ENCODE measurements at places on chromosomes 3 and 15.

- no peak for DNase-seq
Observed at GRCh38 chr3:134211797-134212196, 38.9 kb downstream of the RYK start.

- DNase-seq, result no peak
Observed at GRCh38 chr3:107907996-107908395, 182.8 kb downstream of the CD47 start.

GRCh38 chr3:43784640-43785011 is 93.9 kb downstream of the ABHD5 start:
- DNase-seq, result no peak

GRCh38 chr15:31245756-31246155 is 80.9 kb upstream of the KLF13 start:
- DNase-seq, result no peak

GRCh38 chr15:88649286-88649733 is 10.5 kb downstream of the ISG20 start:
- peak; percentile 53 for DNase-seq

DNA sequence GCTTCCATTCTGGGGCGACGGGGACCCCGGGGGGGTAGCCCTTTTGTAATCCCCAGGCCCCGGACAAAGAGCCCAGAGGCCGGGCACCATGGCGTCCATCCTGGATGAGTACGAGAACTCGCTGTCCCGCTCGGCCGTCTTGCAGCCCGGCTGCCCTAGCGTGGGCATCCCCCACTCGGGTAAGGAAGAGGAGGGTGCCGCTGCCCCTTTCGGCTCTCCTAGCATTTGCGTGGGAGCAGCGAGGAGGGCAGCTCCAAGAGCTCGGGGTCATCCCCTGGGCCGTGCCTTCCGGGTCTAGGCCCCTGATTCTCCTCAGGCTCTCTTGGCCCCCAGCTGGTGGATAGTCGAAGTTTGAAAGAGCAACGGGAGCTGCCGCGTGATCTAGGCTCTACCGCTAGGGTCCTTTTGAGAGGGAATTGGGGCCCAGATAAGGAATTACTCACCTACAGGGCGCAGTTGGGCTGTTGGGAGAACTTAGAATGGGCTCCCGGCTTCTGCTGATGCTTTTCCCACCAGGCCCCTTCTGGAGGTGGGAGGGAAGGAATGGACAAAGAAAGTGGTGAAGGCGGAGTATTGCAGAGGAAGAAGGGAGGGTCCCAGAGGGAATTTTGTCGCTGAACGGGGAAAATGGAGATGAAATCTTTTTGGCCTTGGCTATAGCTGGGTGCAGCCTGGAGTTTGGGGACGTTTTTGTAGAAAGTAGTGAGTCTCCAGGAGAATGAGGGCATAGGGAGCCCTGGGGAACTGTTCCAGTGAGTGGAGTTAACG is 615 bp downstream of the VPS18 start:
- peak; percentile 32 for DNase-seq

- DNase-seq, result no peak
Observed at GRCh38 chr3:104526901-104527401, 839.8 kb upstream of the ALCAM start.

DNA sequence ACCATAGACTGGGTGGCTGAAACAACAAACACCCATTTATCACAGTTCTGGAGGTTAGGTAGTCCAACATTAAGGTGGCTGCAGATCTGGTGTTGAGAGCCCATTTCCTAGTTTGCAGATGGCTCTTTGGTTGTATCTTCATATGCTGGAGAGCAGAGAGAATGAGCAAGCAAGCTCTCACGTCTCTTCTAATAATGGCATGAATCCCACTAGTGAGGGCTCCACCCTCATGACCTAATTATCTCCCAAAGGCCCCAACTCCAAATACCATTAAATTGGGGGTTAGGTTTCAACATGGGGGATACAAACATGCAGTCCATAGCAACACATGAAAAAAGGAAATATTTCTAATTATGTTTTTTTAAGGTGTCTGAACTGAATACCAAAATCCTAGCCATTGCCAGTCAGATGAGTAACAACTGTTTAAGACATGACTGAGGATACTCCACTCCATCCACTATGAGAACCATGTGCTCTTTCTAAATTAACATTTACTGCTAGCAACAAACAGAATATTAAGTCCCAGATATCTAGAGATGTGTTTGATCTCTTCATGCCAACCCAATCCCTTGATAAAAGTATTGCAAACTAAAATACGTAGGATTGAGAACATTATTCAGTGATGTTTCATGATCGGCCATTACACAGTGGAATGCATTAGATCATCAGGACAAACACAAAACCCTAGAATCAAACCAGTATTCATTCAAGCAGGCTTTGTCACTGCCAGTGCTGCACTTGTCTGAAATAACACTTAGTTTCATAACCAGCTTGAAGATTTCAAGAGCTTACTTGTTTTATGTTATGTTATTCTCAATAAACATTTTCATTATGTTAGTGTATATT is 340.3 kb downstream of the SLC9A9 start:
- no peak for DNase-seq

GRCh38 chr3:124574012-124574411 is 156.2 kb upstream of the UMPS start:
- DNase-seq, result no peak

DNA sequence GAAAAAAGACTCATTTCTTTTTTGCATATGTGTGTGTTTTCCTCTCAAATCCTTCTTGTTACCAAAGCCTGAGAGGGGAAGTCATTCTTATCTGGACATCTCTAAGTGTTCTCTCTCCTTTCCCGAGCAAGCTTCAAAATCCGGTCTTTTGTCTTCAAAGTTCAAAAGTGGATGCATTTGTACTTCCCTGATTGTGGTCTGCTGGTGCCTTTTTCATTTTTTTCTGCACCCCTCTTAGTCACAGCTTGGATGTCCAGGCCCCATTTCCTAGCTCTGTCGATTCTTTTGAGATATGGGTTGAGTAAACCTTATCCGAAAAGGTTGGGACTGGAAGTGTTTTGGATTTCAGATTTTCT is 34.8 kb downstream of the EHD4 start:
- no peak for DNase-seq

DNA sequence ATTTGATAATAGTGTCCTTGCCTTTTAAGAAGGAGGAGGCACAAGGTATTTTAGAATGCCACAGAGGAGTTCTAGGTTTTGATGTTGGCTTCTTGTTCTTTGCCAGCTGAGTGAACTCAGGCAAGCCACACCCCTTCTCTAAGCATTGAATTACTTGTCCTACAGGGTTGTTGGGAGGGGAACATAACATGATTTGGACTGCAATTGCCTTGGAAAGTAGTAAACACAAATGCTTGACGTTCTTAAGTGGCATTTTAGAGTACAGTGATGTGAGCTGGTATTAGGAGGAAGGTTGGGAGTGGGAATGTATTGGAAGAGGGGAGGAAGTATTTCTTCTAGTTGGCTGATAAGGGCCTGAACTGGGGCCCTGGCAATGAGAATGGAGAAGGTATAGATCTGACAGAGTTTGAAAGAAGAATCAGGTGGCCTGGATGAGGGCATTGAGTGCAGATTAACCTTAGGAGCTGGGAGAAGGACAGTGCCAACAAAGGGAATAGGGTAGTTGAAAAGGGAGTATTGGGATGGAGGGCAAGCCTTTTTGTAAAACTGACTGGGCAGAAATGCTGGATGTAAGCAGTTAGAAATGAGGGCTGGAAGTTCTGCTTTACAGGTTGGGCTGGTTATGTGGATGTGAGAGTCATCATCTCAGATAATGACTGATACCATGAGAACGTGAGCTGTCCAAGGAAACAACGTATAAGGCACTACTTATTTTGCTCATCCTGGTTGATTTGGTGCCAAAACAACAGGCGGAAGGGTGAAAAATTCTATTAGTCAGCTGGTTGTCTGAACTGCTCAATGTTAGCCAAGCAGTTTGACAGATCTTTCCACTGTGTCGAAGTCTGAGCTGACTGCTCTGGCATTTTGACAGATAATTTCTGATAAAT is 16.7 kb downstream of the KAT2B start:
- no peak for DNase-seq

- DNase-seq, result no peak
Observed at GRCh38 chr3:59865351-59865750, 815.5 kb upstream of the CFAP20DC start.

DNA sequence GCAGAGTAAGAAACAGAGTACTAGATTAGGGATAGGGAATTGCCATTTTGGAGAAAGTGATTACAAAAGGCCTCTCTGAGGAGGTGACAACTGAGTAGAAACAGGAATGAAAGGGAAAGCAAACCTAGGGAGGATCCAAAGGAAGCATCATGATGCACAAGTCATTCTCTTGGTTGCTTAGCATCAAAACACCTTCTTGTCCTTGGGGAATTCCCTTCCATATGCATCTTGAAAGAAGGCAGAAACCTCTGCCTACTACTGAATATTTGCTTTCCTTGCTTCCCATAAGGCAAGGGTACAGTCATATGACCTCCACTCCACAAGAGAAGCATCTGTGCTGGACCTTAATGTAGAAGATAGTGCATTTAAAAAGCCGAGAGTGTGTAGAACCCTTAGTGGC is 24.1 kb downstream of the GABPB1 start:
- no peak for DNase-seq

- DNase-seq, result no peak
Observed at GRCh38 chr15:42876224-42876623, 44.4 kb downstream of the TTBK2 start.

DNA sequence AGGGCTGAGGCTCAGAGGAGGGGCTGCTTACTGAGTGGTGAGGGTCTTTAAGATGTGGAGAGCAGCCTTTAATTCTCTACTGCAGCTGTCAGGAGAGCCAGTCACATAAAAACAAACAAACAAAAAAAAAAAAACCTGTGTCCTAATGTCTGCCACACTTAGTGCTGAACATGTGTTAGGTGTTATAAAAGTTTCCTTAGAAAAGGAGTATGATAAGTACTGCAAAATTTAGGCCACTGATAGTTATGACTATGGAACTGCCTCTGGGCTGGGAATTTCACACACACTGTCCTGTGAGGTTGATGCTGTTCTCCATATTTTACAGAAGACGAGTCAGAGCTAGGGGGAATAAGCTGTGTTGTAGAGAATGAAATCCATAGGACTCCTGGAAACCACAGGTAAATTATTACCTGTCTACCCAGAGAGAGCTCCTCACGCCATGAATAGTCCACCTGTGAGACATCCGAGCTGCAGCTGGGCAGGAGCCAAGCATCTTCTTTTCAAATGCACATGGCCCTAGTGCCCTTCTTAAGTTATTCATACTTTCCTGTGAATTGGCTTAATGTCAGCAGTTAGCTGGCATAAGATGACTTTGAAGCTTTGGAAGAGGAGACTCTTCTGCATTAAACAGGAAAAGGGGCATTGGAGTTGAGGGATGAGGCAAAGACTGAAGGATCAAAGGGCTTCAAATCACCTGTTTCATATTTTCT is 34.5 kb upstream of the SKOR1 start:
- DNase-seq, result no peak

DNA sequence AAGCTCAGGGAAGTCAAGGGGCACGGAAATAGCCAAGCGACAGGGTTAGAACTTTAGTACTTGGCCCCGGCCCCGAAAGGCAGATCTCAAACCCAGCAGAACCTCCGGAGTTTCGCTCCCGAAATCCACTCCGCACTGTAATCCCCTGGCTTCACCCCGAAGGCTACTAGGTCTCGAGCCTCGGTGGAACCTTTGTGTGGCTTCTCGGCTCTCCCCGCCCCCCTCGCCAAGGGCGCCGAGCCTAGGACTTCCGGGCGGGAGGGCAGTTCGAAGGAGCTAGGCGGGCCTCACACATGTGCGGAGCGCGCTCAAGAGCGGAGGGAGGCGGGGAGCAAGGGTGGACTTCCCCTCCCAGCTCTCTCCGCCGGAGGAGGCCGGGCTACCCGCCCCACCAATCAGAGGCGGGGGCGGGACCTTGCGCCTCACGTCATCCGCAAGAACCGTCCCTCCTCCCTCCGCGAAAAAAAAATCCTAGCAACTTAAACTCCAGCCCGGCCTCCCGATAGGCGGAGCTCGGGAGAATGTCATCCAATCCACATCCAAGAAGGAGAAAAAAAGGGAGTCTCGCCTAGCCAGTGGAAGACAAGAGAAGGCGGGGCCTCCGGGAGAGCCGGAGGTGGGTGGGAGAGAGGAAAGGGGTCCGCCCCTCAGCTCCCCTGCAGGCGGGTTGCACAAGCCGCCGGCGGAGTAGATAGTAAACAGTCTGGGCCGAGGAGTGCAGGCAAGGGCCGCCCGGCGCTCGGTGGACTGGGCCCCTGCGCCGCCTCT is 2.4 kb upstream of the SIN3A start:
- DNase-seq, result peak; percentile 95

GRCh38 chr3:50466177-50466576 is 37.3 kb downstream of the CACNA2D2 start:
- DNase-seq, result no peak

- no peak for DNase-seq
Observed at GRCh38 chr3:52730681-52731080, 24.8 kb downstream of the SPCS1 start.

DNA sequence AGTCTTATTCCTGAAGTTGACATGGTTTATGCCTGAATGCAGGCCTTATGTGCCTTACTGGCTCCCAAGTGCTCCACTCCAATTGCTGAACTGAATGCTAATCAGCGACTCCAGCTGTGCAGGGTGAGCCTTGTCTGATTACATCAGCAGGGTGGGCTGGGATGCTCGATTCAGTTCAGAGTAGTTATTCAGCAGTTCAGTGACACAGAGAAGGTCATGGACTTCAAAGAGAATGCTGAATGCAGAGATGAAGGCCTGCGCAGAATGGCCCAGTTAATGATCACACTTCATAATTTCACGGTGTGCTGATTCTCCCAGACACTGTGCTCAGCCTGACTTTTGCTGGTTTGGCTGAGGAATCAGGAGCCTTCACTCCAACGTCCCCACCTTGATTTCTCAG is 63.6 kb downstream of the CLDN1 start:
- DNase-seq, result no peak

DNA sequence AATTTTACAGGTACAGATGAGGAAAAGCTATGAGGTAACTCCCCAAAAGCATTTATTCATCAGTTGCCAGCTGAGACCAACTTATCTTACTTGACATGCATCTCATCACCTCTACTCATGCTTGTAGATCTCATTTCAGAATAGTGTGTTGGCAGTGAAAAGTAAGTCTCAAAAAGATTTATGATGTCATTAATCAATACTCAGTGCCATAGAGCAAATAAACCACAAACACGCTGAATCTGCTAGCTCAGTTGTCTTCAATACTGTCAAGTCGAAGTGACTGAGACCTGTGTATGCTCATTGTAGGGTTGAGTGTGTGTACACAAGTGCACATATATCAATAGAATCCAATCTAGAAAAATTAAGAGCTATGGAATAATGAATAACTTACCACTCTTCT is 413.5 kb downstream of the CNTN3 start:
- no peak for DNase-seq

Data from activated T-helper 1 cell treated with Interleukin-2 at 50 U/mL for 16 hours (primary cell).